Stimulated activated CD4-positive, alpha-beta T cell treated with anti-CD3 and anti-CD28 coated beads, Interleukin-15, amount 100 ng/mL, for 1 hour (primary cell): ENCODE measurements at places on chromosomes 1 and 21.

DNA sequence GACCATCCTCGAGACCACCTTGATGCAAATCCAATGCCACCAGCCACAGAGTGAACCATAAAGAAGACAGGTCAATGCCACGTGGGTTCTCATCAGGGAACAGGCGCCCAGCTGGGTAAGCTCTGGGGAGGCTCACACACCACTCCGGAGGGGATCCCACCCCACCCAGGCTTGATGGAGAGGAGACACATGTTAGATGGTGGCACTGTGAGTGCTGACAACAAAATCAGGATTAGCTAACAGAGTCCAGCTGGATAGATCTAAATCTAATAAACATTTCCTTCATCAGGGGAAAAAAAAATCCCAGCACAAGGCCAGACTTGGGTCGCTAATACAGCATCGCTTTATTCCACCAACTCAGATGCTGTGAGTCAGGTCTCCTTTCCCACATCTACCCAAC lies 132.2 kb upstream of the TNR start:
- no peak for DNase-seq

- no peak for DNase-seq
These were observed 11.8 kb downstream of the VAMP4 start for GRCh38 chr1:171730052-171730451.

DNA sequence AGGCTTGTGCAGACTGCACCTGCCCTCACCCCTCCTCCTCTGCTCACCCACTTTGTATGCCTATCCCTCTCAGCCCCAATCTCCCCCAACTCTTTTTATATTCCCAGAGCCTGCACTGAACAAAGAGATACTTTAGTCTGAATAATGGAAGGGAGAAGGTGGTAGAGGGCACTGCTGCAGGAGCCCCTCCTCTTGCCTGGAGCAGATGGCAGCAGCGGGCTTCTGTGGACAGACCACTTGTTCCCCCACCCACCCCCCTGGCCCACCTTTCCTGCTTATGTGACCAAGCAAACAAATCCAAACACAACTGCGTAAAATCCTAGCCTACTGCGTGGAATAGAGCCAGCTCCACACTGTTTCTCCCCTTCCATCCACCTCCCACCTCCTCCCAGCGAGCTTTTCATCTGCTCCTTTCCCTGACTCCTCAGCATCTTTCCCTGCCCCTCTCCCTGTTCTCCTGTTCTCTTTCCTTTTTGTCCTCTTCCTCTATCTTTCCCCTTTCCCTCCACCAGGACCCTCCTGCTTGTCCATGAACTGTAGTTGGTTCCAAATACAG lies 27.5 kb downstream of the RGS8 start:
- DNase-seq: no peak

DNA sequence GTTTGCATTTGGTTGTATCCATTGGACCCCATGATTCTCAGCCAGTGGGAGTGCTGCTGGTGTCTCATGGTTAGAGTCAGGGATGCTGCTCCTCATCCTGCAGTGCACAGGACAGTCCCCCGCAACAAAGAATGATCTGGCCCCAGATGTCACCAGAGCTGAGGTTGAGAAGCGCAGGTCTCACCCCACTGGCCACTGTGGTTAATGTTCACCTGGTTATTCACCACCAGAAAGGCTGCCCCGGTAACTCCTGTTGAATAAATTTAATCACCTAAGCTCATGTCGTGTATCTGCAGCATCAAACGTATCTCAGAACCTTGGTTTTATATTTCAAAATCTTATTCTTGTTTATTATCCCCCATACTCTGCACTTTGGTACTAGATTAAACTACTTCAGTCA lies 75.8 kb downstream of the ATP5PO start:
- DNase-seq: no peak

DNA sequence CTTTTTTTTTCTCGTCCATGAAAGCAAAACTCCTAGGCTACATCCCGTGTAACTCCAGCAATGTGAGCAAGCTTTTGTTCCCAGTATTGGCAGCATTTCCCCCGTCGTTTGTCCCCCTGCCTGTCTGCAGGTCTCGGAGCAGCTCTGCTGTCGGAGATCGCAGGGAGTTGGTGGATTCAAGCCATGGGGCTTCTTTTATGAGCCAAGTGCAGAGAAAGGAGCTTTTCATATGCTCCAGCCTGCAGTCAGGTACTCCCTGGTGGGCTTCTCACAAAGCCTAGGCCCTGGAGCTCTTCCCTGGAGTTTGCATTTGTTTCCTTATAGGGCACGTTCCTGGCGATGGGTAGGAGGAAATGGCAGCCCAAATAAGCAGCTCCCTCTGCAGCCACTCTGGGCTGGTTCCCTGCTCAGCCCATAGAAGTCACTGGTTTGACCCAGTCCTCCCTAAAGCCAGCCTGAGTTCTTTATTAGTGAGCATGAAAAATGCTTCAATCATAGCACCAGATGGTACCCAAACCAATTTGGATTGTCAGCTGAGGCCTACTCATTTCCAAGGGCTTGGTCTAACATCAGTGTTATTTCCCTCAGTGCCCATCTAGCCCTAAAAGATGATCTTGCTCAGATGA lies 78.3 kb downstream of the NUF2 start:
- no peak for DNase-seq

- no peak for DNase-seq
These were observed 42.5 kb downstream of the SLC9C2 start for GRCh38 chr1:173560285-173560880.

- no peak for DNase-seq
These were observed 11.1 kb upstream of the ZNF436 start for GRCh38 chr1:23380719-23381118.

GRCh38 chr1:67332653-67333529 lies 25.2 kb downstream of the IL12RB2 start:
- DNase-seq: no peak

DNA sequence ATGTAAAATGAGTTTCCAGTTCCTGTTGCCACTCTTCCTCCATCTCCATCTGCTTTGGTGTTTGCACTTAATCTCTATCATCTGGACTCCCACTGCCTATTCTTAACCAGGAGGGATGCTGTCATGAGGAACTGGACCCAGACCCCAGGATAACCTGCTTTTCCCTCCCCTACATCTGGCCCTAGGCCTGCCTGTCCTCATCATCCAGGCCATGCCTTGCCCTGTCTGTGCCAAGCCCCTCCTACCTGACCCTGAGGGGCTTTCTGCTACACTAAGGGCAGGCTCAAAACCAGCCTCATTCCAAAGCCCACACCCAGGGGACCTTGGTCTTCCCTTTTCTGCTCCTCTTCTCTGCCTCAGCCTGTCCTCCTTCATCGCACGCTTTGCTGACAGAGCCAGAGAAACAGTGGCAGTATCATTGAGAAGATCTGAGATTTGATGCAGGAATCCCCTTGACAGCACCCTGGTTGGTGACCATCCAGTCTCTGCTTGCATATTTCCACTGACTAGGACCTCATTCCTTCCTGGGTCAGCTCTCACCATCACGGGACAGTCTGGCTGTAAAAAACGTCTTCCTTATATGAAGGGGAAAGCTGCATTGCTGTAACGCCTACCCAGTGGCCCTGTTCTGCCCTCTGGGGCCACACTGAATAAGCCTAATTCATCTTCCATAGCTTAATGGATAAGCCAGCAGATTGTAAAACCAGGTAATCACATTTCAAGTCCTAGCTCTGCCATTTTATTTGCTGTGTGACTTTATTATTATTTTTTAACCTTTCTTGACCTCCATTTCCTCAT lies 38.8 kb downstream of the PLXNA2 start:
- no peak for DNase-seq

DNA sequence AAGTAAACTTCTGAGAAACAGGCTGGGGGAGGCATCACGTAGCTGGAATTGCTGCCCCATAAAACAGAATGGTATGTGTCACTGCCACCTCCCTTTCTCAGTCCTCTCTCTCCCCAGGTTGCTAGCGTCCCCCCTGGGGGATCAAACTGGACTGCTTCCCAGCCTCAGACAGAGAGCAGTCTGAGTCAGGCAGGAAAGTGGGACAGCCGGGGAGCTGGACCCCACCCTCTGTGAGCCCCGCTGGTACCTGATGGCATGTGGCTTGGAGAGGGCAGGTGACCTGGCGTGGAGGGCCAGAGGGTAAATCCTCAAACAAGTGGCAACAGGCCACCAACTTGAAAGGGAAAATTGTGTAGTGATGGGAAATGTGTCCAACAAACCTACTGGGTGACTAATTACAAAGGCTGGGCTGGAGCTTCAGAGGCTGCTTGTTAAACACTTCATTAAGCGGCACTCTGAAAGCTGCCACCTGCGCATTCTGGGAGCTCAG lies 1.0 kb upstream of the SFN start:
- DNase-seq: no peak

DNA sequence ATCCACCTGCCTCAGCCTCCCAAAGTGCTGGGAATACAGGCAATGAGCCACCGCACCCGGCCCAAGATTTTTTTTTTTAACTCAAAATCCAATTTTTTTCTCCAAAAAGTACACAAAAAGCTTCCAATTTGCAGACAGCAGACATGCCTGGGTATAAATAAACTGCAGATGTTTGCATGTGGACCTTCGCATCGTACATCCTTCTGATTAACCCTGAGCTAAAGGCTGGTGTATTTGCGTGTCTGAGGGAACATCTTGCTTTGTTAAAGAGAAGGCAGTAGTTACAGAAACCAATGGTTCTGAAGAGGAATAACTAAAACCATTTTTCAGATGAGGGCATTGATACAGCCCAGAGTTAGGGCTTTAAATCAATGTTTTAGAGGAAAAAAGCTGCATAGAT lies 12.7 kb downstream of the BCAR3 start:
- no peak for DNase-seq

DNA sequence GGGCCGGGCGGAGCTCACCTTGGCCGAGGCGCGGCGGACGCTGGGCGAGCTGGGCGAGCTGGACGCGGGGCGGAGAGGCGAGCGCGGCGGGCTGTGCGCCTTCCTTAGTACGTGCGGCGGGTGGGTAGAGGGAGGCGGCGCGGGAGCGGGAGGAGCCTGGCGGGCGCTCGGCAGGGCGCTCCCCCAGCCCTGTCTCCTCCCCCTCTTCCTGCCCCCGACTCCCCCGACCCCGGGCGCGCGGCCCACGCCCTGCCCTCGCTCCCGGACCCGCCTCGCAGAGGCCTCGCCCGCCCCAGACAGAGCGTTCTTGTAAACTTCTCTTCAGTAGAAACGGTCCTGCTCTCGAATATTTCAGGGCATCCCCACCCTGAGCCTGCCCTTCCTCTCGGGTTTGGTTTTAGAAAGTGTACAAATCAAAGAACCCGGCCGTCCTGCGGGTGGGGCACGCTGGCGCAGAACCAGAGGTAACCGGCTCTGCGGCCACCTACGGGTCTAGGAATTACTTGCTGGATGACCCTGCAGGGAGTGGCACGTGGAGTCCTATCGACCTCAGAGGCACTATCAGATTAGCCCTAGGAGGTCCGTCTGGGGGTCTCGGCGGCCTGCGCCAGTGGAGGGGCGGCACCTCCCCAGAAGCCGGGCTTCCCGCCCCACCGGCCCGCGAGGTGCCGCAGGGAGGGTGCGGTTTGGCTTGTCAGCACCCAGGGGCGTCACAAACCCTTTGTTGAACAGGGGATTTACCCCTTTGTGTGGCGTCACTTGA lies at the start of gene S100A10:
TSS of gene S100A10 (minus strand) at position 126 of the 763 bp plus-strand sequence. CDS start 7,629 bp downstream, outside the sequence.
- DNase-seq: peak; percentile 70

DNA sequence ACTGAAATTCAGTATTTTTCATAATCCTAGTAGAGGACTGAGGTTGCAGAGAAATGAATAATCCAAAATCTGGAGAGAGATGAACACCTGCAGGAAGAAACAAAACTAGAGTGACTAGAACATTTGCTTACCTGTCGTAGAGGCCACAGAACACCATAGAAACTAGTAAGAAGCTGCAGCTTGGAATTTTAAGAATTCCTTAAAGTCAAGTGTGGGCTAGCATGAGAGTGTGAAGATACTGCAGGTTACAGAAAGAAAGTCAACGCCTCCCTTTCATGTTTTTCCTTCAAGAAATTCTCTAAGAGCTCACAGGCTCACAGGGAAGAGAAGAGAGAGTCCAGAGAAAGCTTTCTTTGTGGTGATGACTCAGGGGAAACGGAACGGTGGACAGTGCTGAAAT lies 633.7 kb downstream of the LRRIQ3 start:
- no peak for DNase-seq

DNA sequence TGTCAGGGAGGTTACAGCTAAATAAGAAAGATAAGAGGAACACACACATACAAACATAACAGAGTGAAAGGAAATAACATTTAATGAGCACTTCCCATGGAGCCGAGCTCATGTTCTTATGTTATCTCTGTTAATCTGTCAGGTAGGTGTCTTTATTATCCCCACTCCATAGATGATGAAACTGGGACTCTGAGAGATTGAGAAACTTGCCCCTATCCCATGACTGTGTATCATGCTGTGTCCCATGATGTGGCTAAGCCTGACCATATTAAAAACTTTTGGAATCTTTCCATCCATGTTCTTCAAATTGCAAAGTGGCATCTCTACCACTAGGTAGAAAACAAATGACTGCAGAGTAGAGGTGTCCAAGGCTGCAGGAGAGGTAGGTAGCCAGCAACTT lies 285.2 kb upstream of the SGIP1 start:
- DNase-seq: no peak

DNA sequence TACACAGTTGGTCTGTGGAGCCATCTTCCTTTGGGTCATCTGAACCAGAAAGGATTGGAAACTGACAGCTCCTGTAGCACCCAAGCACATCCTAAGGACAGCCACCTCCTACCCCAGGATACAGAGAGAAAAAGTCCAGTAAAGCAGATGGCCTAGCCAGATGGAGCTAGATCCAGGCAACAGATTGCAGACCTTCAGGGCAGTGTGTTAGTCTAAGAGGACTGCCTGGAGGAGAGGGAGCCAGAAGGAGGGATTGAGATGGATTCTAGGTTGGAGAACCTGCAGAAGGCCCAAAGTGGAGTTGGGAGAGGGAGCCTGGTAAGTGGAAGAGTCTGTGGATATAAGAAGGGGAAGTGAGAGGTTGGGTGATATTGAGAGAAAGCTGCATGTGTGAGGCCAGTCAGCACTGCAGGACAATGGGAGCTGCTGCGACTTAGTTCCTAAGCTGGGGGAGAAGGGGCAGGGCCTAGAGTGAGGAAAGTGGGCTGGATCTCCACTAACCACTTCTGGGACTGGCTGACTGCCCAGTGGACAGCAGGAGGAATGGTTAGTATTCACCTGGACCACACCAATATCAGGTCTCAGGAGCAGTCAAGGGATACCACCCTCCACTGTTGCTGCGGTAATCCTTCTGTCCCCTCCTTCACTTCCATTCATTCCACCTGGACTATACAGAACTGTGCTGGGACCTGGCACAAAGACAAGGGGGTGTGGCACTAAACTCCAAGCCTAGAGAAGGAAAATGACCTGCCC lies 13.4 kb downstream of the BCAN start:
- DNase-seq: no peak

GRCh38 chr1:215682232-215682631 lies 115.1 kb downstream of the KCTD3 start:
- DNase-seq: no peak

- DNase-seq: no peak
These were observed 122.4 kb downstream of the SIPA1L2 start for GRCh38 chr1:232507571-232507970.

- no peak for DNase-seq
These were observed 2.0 kb downstream of the SKI start for GRCh38 chr1:2229911-2230731.

DNA sequence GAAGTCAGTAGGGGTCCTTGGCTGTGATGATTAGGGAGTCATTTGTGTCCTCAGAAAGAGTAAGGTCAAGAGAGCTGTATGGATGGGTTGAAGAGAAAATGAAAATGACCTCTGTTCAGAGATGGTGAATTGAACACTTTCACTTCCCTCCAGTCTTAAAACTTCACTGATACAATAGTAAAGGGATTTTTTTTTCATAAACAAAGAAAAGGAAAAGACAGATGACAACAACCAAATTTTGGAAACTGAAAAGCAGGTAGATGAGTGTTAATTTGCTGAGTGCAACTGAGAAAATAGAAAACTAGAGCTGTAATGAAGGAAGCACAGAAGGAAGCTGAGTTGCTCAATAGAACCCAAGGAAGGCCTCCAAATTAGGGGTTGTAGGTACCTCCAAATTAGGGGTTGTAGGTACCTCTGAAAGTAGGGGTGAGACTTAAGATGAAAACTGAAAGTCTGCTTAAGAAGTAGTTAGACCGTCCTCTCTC lies 14.8 kb upstream of the S1PR1 start:
- no peak for DNase-seq
